ENCODE measurements at places on chromosomes 12 and 14. TPM values are rescaled to one million over a fixed set of nuclear protein-coding genes. Genes with fewer than 3 reads are reported as not detected.

Gene PLEKHH1
- 30.6 TPM for total RNA-seq

- no peak overlapping the region for H3K27ac ChIP-seq
- H3K27me3 ChIP-seq: no peaks in the 10 kb centered on the region
- H3K4me1 ChIP-seq: no peaks in the 10 kb centered on the region
- H3K36me3 ChIP-seq: no peaks in the 10 kb centered on the region
- no peak overlapping the region for H3K4me3 ChIP-seq
Measured at GRCh38 chr12:70543444-70543843, 93.8 kb downstream of the PTPRB start.

Gene TSPAN11
- total RNA-seq: 0.98 TPM

DNA sequence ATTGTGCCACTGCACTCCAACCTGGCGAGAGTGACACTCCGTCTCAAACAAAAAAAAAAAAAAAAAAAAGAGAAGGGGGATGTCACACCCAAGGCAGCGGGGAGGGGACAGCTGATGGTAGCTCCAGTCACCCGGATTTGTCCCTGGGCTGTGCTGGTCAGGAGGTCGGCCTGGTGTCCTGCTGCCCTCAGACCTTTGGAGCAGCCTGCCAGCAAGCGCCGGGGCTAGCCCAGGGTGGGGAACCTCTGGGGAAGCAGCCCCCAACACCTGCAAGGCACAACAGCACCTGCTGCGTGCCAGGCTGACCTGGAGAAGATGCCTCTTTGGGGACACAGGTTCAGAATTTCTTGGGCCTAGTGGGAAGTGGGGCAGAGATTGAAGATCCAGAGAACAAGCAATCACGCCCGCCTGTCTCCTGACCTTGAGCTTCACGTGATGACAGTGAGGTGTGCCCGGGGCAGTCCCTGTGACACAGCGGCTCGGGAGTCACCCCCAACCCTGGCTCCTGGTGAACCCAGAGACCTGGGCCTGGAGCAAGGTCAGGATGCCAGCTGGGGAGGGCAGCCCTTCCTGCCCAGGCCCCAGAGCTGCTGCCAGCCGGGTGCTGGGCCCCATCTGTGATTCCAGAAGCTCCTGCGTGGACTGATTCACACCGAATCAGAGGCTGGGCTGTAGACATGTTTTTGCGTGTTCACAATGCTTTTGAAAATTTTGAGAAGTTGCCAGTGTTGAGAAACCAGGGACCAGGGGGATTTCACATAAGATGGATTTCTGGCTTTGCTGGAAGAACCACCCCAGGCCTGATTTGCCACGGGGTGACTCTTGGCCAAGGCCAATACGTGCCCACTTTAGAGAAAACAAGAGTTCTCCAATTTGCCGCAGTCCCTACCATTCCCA is 66.4 kb downstream of the RFLNA start:
- no peak overlapping the region for H3K27ac ChIP-seq
- no peak overlapping the region for H3K4me3 ChIP-seq
- H3K27me3 ChIP-seq: no peaks in the 10 kb centered on the region
- H3K36me3 ChIP-seq: peaks cover 67% of the 10 kb centered on the region
- H3K4me1 ChIP-seq: peaks cover 43% of the 10 kb centered on the region

Gene PNP
- total RNA-seq: 26.9 TPM

Gene MUCL1
- total RNA-seq: 1,024 TPM

DNA sequence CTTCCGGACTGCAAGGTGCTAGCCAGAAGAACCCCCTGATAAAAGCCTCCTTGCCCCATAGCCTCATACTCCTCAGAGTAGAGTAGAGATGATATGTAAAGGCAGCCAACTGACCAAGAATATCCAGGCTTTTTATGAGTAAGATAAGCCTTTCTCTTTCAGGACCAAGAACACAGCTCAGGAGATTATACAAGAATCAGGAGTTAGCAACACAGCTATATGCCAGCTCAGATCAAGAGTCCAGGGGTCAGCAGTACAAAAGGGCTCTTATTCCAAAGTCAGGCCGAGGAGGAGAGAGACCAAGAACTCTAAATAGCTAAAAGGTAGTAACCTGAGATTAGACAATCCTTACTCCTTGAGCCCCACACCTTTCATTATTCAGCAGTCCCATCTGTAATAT is 135.3 kb downstream of the BTG1 start:
- no peaks in the 10 kb centered on the region for H3K4me1 ChIP-seq
- DNase-seq: no peak
- no peaks in the 10 kb centered on the region for H3K27me3 ChIP-seq
- H3K4me3 ChIP-seq: no peak overlapping the region
- no peaks in the 10 kb centered on the region for H3K36me3 ChIP-seq

GRCh38 chr14:72894623-72895378 is 900 bp upstream of the DPF3 start:
- DNase-seq: no peak
- peak overlapping the region; percentile 92 for H3K4me3 ChIP-seq
- H3K27ac ChIP-seq: no peak overlapping the region
- H3K27me3 ChIP-seq: peaks cover 40% of the 10 kb centered on the region
- peaks cover 35% of the 10 kb centered on the region for H3K4me1 ChIP-seq

Gene SYNDIG1L
- 0.21 TPM for total RNA-seq

Gene SDS
- total RNA-seq: 2.7 TPM

Gene LBHD2
- not detected for total RNA-seq

Gene ASIC1
- total RNA-seq: 2.2 TPM

DNA sequence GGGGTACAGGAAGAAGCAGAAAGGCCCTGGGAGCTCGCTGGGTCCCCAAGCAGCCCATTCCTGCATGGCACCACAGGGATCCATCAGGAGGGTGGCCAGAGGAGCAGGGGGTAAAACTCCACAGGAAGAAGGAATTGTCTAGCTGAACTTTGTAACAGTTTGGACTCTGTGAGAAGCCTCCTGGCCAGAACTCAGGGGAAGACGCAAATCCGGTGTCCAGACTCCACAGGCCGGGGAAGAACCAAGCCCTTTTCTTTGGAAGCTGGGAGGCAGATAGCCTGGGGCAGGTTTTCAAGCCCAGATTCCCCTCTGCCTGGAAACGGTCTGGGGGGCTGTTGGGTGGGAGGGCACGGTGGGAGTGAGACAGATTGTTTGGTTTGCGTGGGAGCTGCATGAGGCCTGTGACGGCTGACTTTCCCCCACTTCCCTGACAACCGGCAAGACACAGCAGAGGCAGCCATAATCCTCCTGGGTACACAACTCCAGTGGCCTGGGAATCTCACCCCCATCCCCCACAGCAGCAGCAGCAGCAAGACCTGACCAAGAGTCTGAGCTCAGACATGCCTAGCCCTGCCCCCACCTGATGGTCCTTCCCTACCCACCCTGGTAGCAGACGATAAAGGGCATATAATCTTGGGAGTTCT is 16.7 kb downstream of the GPHB5 start:
- peaks cover 5% of the 10 kb centered on the region for H3K27me3 ChIP-seq
- H3K4me1 ChIP-seq: no peaks in the 10 kb centered on the region
- H3K27ac ChIP-seq: no peak overlapping the region
- no peaks in the 10 kb centered on the region for H3K36me3 ChIP-seq
- no peak for DNase-seq

GRCh38 chr12:98425859-98426258 is 89.5 kb upstream of the TMPO start:
- H3K36me3 ChIP-seq: no peaks in the 10 kb centered on the region
- no peak for DNase-seq
- no peak overlapping the region for H3K4me3 ChIP-seq
- no peak overlapping the region for H3K27ac ChIP-seq
- peaks cover 3% of the 10 kb centered on the region for H3K4me1 ChIP-seq

GRCh38 chr12:115752913-115753726 is 524.4 kb downstream of the MED13L start:
- no peaks in the 10 kb centered on the region for H3K36me3 ChIP-seq
- H3K4me1 ChIP-seq: peaks cover 16% of the 10 kb centered on the region
- DNase-seq: no peak
- no peak overlapping the region for H3K27ac ChIP-seq
- H3K27me3 ChIP-seq: peaks cover 11% of the 10 kb centered on the region

GRCh38 chr12:12210983-12211382 is 55.9 kb downstream of the LRP6 start:
- DNase-seq: no peak
- no peaks in the 10 kb centered on the region for H3K36me3 ChIP-seq
- no peaks in the 10 kb centered on the region for H3K27me3 ChIP-seq
- no peaks in the 10 kb centered on the region for H3K4me1 ChIP-seq

DNA sequence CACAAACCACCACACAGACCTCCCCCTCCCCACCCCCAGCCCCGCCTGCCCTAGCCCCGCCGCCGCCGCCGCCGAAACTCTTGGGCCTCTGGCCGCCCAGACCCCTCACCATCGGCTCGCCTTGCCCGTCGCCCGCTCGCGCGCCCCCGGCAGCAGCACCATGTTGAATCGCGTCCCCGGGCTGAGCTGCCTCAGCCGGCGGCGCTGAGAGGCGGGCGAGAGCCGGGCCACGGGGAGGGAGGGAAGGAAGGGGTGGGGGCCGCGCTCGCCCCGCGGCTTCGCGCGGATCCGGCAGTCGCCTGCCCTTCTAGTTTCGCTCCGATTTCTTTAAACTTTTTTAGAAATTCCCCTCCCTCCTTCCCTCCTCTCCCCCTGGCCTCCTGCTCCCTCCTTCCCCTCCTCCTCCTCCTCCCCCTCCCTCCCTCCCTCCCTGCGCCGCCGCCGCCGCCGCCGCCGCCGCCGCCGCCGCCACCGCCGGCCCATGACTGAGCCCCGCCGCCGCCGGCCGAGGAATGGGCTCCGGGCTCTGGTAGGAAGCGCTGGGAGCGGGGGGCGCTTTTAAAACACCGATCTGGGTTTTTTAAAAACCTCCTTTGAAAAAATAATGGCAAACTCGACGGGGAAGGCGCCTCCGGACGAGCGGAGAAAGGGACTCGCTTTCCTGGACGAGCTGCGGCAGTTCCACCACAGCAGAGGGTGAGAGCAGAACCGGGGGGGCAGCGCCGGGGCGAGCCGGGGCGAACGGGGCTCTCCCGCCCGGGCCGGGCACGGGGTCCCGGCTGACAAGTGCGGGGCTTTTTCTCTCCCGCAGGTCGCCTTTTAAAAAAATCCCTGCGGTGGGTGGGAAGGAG is at the start of gene ARID2:
ARID2 (plus strand) TSS at position 474 of the 851 bp plus-strand sequence; CDS start at position 605, 131 bp downstream.
- DNase-seq: peak; percentile 80
- peaks cover 46% of the 10 kb centered on the region for H3K4me1 ChIP-seq
- no peaks in the 10 kb centered on the region for H3K27me3 ChIP-seq
- no peaks in the 10 kb centered on the region for H3K36me3 ChIP-seq
- H3K4me3 ChIP-seq: peak within 1 kb of the TSS; percentile 88
- H3K27ac ChIP-seq: peak within 1 kb of the TSS; percentile 100

DNA sequence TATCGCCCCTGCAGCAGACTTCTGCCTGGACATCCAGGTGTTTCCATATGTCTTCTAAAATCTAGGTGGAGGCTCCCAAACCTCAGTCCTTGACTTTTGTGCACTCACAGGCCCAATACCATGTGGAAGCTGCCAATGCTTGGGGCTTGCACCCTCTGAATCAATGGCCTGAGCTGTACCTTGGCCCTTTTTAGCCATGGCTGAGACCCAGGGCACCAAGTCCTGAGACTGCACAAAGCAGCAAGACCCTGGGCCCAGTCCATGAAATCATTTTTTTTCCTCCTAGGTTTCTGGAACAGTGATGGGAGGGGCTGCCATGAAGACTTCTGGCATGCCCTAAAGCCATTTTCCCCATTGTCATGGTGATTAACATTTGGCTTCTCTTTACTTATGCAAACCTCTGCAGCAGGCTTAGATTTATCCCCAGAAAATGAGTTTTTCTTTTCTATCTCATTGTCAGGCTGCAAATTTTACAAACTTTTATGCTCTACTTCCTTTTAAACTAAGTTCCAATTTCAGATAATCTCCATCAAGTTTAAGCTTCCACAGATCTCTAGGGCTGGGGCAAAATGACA is 1445.8 kb upstream of the FLRT2 start:
- no peak overlapping the region for H3K4me3 ChIP-seq
- no peak overlapping the region for H3K27ac ChIP-seq
- H3K27me3 ChIP-seq: no peaks in the 10 kb centered on the region
- peaks cover 28% of the 10 kb centered on the region for H3K4me1 ChIP-seq
- no peaks in the 10 kb centered on the region for H3K36me3 ChIP-seq
- no peak for DNase-seq

DNA sequence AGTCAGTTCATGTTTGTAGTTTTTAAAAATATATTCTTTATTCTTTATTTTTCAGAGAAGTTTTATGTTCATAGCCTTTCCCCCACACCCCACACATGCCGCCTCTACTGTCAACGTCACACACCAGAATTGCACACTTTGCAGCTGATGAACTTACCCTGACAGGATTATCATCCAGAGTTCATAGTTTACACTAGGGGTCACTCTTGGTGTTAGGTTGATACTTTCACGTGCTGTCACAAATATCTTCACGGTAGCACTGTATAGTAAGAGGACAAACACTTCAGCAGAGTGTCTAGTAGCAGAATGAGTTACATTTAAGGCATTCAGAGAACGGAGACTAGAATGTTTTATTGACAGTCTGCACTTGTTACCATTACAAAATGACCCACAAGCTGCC is 5.1 kb downstream of the DPPA3 start:
- no peak overlapping the region for H3K4me3 ChIP-seq
- H3K36me3 ChIP-seq: no peaks in the 10 kb centered on the region
- no peak overlapping the region for H3K27ac ChIP-seq
- H3K27me3 ChIP-seq: no peaks in the 10 kb centered on the region

Gene OAS1
- 20.6 TPM for total RNA-seq

Gene IRAK3
- total RNA-seq: 6.5 TPM

- H3K27ac ChIP-seq: no peak overlapping the region
- no peak overlapping the region for H3K4me3 ChIP-seq
- no peaks in the 10 kb centered on the region for H3K36me3 ChIP-seq
- no peak for DNase-seq
- no peaks in the 10 kb centered on the region for H3K4me1 ChIP-seq
- H3K27me3 ChIP-seq: no peaks in the 10 kb centered on the region
Measured at GRCh38 chr12:40921563-40922163, 229.4 kb downstream of the CNTN1 start.

Gene LRRC43
- 1.1 TPM for total RNA-seq

Gene DUSP16
- total RNA-seq: 27.1 TPM

Gene GPRC5D
- total RNA-seq: 2.2 TPM

DNA sequence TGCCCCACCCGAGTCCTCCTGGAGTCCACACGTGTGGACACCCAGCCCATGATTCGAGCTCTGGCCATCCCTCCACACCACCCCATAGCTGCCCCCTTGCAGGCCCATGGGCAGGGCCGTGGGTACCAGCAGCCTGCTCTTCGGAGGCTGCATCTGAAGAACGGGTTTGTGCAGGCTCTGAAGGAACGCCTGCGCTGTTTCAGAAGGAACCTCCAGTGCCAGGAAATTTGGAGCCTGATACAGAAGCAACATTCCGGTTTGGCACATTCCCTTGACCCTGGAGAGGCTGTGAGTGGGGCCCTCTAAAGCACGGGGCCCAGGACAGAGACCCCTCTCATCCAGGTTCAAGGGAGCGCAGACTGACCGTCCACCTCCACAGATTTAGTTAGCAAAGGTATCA is 57.0 kb downstream of the ZNF664 start:
- peaks cover 9% of the 10 kb centered on the region for H3K4me1 ChIP-seq
- H3K27me3 ChIP-seq: no peaks in the 10 kb centered on the region
- no peaks in the 10 kb centered on the region for H3K36me3 ChIP-seq
- H3K4me3 ChIP-seq: no peak overlapping the region

- H3K4me1 ChIP-seq: no peaks in the 10 kb centered on the region
- H3K27ac ChIP-seq: no peak overlapping the region
- no peaks in the 10 kb centered on the region for H3K27me3 ChIP-seq
- H3K36me3 ChIP-seq: no peaks in the 10 kb centered on the region
Measured at GRCh38 chr14:65959563-65960024, 526.6 kb upstream of the CCDC196 start.

GRCh38 chr12:46778415-46778814 is 47.4 kb downstream of the SLC38A4 start:
- DNase-seq: no peak
- no peaks in the 10 kb centered on the region for H3K27me3 ChIP-seq
- no peaks in the 10 kb centered on the region for H3K36me3 ChIP-seq
- no peak overlapping the region for H3K4me3 ChIP-seq

GRCh38 chr14:70665448-70666360 is 24.0 kb downstream of the TTC9 start:
- H3K36me3 ChIP-seq: no peaks in the 10 kb centered on the region
- H3K27me3 ChIP-seq: no peaks in the 10 kb centered on the region
- no peak overlapping the region for H3K4me3 ChIP-seq
- H3K27ac ChIP-seq: peak overlapping the region; percentile 78
- no peak for DNase-seq

Gene PRICKLE1
- total RNA-seq: 6.1 TPM

Gene OR4K5
- not detected for total RNA-seq

Gene ART4
- 0.17 TPM for total RNA-seq

Measured in suprapubic skin (tissue), 4 donors.